ENCODE measurements at places on chromosomes 11 and 22.

- DNase-seq: no peak
These were observed 8.3 kb downstream of the MRPL17 start for GRCh38 chr11:6674862-6675261.

DNA sequence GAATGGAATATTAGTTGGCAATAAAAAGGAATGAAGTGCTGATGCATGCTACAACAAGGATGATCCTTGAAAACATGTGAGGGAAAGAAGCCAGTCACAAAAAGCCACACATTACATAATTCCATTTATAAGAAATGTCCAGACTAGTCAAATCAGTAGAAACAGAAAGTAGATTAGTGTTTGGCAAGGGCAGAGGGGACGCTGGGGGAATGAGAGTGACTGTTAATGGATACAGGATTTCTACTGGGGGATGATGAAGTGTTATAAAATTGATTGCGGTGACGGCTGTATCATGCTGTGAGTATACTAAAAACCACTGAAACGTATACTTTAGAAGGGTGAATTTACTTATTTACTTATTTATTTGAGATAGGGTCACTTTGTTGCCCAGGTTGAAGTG, 57.9 kb downstream of the C11orf58 start:
- no peak for DNase-seq

- no peak for DNase-seq
These were observed 1655.2 kb downstream of the LRRC4C start for GRCh38 chr11:39804271-39804670.

- peak; percentile 6 for DNase-seq
These were observed 92.6 kb upstream of the LIN7C start for GRCh38 chr11:27599217-27599616.

- no peak for DNase-seq
These were observed 2.2 kb upstream of the YWHAH start for GRCh38 chr22:31942091-31942490.

DNA sequence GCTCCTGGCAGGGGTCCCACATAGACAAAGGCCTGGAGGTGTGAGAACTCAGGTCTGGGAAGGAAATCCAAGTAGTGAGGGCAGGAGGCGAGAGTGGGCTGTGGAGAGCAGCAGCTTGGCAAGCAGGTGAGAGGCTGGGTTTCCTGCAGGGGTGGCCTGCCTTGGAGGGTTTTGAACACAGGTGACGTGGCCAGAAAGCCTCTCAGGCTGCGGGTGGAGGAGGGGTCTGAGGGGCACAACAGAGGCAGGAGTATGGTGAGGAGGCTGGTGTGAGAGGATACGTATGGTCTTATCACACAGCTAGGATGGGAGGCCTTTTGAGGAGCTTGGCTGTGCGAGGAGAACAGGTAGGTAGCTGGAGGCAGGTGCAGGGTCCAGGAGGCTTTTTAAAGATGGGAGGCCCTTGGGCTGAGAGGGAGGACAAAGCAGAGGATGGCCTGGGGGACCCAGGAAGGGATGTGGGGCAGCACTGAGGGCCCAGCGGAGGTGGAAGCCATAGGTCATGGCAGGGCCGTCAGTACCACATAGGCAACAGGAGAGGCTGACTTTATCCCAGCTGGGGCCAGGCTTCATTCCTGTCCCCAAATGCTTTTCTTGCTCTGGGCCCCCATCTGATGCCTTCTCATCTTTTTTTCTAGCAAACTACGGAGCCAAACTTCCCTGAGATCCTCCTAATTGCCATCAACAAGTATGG, 84.4 kb downstream of the MYO7A start:
- no peak for DNase-seq

GRCh38 chr22:32600147-32600546, 125.5 kb downstream of the FBXO7 start:
- DNase-seq: no peak

DNA sequence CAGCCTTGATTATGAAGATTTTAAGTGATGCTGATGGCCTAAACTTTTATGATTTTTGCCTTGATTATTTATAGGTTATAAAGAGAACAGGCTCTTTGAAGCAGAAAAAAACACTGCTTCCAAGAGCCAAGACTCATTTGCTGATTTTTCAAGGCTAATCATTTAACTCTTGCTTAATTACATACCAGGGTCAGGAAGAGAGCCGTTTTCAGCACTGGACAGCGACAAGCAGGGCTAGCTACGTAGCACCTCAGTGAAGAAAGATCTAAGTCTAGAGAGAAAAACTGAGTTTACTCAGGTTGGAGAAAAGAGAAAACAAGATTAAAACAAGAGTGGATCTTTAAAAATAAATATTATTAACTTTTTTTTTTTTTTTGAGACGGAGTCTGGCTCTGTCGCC, 615.4 kb upstream of the B3GAT1 start:
- peak; percentile 19 for DNase-seq

GRCh38 chr11:110513846-110514437, 84.2 kb downstream of the FDX1 start:
- DNase-seq: no peak

GRCh38 chr11:81570669-81571068, 1163.0 kb downstream of the FAM181B start:
- peak; percentile 14 for DNase-seq

- no peak for DNase-seq
These were observed 43.0 kb upstream of the HIPK3 start for GRCh38 chr11:33214187-33214586.

GRCh38 chr11:36757075-36757474, 159.0 kb upstream of the RAG2 start:
- no peak for DNase-seq

GRCh38 chr11:21514316-21514715, 678.6 kb upstream of the ANO5 start:
- peak; percentile 13 for DNase-seq

- DNase-seq: no peak
These were observed 390.9 kb upstream of the ARHGAP42 start for GRCh38 chr11:100296051-100296679.

DNA sequence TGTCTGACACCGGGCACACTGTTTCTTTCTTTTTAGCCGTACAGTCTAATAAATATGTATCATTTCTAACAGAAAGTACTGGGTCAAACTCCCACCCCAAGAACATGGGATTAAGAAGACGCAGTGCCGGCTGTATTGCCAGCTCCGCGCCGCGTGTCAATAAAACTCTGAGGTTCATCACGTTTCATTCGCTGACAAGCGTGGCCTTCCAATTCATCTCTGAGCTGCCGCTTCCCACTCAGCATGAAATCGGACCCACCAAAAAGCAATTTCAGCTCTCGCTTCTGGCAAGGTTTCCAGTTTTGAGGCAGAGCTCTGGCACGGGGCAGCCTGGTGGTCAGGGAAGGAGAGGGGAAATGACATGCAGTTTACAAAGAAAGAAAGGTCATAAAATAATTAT, 819.8 kb downstream of the OPCML start:
- DNase-seq: no peak

DNA sequence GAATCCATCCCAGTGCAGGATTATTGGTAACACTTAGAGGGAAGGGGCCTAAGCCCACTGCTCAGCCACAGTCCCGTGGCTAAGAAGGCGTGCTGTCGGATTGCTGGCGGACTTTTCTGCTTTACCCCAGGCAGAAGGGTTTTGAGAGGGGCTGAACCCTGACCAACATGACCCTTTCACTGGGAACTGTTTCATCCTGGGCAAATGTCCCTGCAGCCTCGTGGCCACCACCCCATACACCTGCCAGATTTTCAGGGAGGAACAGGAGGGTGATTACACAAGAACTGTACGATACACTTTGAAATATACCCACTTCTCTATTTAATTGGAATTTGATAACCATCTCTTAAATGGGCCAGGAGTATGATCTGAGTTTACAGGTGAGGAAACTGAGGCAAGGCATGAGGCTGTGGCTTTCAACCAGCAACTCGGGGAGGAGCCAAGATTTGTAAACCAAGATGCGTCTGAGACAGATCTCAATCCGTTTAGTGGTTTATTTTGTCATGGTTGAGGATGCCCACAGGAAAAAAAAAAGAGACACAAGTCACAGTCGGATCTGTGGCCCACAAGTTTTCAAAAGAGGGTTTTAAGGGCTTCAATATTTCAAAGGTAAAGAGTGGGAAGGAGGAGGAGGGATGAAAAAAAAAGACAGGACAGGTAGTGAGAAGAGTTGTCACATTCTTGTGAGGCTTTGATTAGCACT, 6.1 kb upstream of the APOL3 start:
- no peak for DNase-seq

- no peak for DNase-seq
These were observed 2.0 kb downstream of the TENM4 start for GRCh38 chr11:79438631-79439409.

- no peak for DNase-seq
These were observed 11.5 kb downstream of the ATP5MG start for GRCh38 chr11:118412921-118413320.

GRCh38 chr11:42112866-42113265, 653.4 kb upstream of the LRRC4C start:
- no peak for DNase-seq

- DNase-seq: no peak
These were observed 7.9 kb downstream of the RSPH14 start for GRCh38 chr22:23133922-23134321.

Measured in NAMALWA (cell line).